Activated T-cell treated with anti-CD3 and anti-CD28 coated beads, Interleukin-2, amount 50 U/mL, for 72 hours (primary cell): ENCODE measurements at places on chromosomes 2 and 18.

DNA sequence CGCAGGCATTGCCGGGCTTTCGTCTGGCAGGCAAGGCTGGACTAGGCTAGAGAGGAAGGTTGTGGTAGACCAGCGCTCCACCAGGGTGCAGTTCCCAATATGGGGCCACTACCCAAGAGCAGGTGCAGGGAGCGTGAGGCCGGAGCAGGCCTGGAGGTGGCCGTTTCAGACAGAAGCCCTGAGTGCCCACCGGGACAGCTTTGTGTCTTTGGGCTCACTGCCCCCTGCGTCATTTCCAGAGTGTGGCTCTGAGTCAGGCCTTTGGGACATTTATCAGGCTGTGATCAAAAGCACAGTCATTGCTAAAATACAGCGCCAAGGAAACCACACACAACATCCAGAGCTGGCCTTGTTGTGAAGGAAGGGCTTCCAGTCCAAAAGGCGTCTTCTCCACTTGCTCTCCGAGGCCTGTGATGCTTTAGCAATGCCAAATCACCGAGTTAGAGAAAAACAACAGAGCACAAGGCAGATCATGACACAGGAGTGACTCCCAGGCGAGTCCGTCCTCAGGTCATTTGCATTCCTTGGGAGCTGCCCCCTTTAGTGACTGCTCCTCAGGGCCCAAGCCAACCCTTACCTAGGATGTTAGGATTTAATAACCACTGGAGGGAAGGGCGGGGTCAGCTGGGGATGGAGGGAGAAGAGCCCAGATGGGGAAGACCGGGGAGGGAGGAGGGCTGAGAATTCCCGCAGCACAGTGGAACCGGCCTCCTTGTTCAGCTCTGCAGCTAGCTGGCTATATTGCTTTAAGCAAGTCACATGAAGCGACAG lies 42.3 kb downstream of the RFX8 start:
- peak; percentile 25 for DNase-seq

GRCh38 chr2:111712361-111712760 lies 171.6 kb downstream of the ANAPC1 start:
- DNase-seq: no peak

DNA sequence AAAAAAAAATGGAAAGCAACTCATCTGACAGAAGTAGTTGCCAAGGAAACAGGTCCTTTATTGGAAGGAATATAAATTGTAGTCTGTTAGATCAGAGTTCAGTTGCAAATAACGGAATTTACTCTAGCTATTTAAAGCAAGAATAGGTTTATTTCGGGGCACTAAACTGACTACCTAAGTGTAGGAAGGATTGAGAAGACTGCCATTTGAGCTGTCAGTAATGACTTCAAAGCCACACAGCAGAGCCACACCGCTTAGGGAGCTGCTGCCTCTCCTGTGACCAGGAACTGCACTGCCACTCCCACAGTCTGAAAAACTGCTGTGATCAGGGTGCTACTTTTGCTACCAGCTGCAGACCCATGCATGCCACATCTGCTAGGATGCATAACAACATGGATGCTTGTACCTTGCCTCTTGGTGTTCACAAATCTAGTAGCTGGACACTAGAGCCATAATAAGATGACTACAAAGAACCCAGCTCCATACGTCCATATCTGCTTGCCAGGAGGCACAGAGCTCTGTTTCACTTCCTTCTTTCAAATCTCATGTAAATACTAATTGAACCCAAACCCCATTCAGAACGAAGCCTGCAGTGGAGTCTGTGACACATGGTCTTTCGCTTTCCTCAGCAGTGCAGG lies 2.2 kb downstream of the DSG2 start:
- DNase-seq: no peak

DNA sequence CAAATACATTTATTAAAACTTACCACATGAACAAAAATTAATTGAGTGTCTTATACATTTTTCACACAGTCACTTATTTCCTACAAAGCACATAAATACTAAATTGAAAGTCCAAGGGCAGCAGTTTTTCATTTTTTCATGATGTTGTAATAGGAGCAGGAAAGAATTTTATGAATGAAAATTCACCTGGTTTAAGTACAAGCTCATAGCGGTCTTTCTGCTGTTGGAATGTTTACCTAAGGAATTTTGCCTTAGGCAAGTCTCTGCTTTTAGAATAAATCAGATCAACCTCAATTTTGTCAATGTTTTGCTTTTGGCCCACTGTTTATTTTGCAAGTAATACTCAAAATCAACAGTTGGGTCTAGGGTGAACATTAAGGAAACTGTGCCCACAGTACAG lies 40.0 kb downstream of the ETAA1 start:
- no peak for DNase-seq

GRCh38 chr2:192126912-192127311 lies 67.8 kb downstream of the TMEFF2 start:
- no peak for DNase-seq

DNA sequence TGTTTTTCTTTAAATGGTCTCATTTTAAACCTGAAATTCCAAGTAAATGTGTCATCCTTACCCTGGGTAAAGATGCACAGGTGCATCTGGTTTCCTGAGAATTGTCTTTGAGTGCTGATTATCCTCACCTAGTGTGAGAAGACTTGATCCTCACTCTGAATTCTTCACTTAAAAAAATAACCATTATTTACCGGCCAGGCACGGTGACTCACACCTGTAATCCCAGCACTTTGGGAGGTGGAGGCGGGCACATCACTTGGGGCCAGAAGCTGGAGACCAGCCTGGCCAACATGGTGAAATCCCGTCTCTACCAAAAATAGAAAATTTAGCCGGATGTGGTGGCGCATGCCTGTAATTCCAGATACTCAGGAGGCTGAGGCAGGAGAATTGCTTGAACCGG lies 9.9 kb upstream of the WNT6 start:
- DNase-seq: no peak

DNA sequence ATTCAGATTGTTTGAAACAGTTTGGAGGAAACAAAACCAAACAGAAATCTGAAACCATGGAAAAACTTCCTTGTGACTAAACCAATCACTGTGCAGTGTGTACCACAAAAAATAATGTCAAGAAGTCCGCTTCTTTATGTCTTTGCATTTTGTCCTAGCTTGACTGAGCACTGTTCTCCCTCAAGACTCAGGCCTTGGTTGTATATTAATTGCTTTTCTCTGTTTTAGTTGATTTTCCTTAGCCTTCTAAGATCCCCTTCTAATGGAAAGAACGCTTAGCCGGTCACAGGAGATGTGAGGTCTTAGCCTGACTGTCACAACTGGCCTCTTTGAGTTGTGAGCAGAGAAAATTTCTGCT lies 56.6 kb downstream of the LCLAT1 start:
- DNase-seq: no peak

GRCh38 chr18:32909798-32910561 lies 137.2 kb upstream of the KLHL14 start:
- no peak for DNase-seq

GRCh38 chr18:75124991-75125381 lies 84.0 kb downstream of the PTGR3 start:
- DNase-seq: no peak

DNA sequence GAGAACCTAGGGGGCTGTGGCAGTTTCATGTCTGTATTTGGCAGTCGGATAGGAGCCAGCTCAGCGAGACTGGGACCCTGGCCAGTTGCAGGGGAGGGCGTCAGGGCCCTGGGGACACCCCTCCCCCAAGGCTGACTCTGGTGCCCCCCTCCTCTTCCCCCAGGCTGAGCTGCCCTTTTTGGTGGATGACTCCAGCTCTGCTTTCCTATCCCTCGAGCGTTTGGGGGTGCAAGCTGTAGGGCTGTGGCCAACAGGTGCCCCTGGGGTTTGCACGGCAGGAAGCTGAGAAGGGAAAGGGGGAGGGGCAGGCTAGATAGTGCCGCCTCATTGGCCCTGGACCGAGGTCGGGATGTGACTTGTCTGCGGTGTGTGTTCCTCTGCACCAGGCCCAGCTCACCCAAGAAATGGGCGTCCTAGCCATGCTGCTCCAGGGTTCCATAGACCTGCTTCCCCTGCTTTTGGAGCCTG lies 26.4 kb downstream of the SPEG start:
- peak; percentile 28 for DNase-seq

- DNase-seq: no peak
These were observed 17.3 kb upstream of the GATA6 start for GRCh38 chr18:22152093-22152492.

DNA sequence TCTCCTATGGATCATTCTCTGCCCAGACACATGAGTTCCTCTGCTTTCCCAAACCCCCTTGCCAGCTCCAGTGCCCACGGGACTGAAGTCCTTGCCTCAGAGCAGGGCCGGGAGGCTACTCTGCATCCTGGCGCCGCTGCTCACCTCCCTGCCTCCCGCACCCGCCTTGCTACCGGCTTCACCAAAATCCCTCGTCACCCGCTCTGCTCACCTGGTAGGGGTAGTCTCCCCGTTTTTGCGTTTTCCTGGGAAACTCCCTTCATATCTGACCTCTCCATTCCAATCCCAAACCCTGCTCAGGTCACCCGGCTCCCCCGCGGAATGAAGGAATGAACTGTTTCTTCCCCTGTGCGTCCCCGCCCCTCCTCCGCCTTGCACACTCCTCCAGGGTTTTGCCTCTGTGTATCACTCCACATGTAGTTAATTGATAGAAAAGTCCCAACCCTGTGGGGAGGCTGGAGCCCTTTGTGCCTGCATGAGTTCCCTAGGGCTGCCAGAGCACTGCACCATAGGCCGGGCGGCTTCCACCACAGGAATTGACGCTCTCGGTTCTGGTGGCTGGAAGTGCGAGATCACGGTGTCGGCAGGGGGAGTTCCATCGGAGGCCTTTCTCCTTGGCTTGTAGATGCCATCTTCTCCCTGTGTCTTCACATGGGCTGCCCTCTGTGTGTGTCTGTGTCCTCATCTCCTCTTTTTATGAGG lies 2.0 kb upstream of the DGKD start:
- DNase-seq: no peak

DNA sequence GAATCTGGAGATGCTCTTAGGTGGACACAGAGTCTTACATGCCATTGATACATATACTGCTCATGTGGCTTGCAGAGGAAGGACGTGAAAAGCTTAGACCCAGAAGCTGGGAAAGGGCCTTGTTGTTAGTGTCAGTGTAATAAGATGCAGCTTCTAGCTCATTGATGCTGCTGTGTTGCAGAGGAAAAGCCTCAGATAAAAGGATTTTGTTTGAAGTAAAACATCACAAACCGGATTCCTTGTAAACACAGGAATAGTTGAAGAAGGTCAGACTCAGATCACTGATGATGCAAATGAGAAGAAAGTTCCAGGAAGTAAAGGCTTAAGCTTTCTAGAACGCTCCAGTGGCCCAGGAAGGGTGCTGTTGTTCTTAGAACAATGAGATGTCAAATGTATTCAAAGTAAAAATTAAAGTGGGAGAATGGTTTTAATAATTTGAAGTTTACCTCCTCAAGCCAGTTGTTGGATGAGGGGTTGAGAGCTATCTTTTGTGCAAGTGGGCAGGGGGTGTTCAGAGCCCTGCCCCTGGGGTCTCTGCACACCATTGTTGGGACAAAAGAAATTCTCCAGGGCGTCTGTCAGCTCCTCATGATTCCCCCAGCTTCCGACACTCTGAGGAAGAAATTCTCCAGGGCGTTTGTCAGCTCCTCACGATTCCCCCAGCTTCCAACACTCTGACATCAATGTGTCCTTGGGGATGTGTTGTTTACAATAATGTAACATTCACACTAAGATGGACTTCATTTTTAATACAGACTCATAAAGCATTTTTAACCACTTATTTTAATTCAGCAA lies 61.3 kb upstream of the CHMP1B start:
- no peak for DNase-seq

DNA sequence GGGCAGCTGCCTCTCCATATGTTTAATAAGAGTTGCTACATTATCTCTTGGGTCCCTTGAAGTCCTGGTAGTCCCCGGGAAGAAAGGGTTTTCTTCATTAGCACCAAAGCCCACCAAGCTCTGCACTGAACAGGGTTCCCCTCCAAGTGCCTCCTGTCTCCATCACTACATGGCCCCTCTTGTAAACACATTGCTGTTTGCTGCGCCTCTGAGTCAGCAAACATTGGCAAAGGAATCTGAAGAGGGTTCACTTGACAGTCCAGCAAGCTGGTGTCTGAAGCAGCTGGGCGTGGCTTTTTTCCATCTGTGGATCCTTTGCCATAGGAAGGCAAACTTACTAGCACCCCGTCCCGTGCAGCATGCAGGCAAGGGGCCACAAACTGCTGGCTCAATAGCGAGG lies 82.8 kb downstream of the TEX51 start:
- no peak for DNase-seq

- DNase-seq: no peak
These were observed 100.7 kb upstream of the MCFD2 start for GRCh38 chr2:47016172-47016913.

- no peak for DNase-seq
These were observed 46.9 kb downstream of the UXS1 start for GRCh38 chr2:106147159-106147558.

DNA sequence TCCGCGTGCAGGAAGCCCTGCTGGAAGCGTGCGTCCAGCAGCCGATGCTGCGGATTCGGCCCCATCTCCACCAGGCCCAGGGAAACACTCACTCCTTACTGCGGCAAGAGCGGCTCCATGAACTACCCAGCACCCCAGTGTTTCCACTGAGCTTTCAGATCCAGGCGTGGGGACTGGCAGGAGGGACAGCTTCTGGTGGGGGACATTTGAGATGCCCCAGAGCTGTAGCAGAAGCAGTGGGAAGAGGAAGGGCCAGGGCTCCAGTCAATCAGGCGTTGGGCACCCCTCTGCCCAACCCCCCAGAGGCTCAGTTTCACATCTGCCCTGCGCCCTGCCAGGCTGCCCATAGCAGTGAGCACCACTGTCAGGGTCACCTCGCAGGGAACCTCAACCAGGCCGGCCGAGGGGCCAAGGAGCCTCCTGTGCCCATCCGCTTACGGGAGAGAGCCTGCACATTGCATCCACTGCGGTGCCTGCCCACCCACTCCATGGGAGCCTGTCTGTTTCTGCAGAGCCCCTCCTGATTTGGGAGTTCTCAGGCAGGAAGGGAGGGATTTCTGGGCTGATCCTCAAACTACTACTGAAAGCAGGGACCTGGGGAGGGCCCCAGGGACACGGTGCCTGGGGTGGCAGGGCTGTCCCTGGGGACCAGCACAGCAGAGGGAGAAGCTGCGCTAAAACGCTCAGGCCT lies 4.6 kb downstream of the AGXT start:
- no peak for DNase-seq

DNA sequence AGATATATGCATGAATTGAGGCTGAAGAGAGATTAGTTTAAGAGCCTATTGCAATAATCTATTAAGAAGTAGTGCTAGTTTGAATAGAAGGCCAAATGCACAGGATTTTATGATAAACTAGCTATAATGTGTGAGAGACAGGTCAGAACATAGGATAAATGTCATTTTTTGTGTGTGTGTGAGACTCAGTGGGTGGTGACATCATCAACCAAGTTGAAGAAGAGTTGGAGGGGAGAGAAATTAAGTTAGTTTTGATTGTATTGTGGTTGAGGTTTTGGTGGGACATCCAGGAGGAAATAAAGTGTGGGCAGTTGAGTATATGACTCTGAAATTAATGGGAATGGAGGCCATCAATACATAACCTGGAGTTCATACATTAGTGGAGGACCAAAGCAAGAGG lies 320.1 kb upstream of the CWC22 start:
- no peak for DNase-seq

DNA sequence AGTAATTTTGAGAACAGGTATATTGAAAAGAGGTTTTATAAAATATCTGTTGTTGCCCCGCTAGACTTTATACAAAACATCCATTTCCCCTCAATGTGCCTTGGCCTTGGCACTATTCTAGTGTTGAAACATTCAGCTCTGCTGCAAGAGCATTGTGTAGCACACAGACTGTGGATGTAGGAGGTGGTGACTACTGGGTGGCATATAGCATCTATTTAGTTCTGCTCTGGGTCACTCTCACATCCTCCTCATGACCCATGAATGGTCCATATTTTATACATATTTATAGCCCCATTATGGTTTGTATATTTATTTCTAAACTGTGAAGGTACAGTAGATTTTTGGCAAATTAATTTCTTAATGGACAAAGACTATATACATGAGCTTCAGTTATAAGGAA lies 1022.0 kb upstream of the CELF4 start:
- DNase-seq: no peak
